ENCODE measurements at places on chromosomes 1 and 21.

GRCh38 chr1:77139389-77139788 is 79.8 kb downstream of the PIGK start:
- DNase-seq = no peak

- DNase-seq = peak; percentile 40
These were observed 302.0 kb downstream of the DUSP10 start for GRCh38 chr1:221439747-221440501.

DNA sequence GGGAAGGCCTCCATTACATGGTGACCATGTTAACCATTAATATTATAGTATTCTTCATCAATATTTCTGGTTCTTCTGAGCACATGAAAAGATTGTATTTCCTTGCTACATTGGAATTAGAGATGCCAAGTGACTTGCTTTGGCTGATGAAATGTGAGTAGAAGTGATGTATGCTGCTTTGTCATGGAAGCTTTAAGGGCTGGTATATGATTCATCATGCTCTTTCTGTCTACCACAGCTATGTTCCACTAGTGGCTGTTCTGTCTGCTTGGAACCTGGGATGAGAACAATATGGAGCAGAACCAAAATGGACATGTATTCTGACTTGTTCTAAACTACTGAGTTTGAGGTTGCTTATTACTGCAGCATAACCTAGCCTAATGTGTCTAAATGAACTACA is 163.3 kb downstream of the TM2D1 start:
- DNase-seq = no peak

- no peak for DNase-seq
These were observed 30.9 kb downstream of the PROX1 start for GRCh38 chr1:214018386-214019268.

DNA sequence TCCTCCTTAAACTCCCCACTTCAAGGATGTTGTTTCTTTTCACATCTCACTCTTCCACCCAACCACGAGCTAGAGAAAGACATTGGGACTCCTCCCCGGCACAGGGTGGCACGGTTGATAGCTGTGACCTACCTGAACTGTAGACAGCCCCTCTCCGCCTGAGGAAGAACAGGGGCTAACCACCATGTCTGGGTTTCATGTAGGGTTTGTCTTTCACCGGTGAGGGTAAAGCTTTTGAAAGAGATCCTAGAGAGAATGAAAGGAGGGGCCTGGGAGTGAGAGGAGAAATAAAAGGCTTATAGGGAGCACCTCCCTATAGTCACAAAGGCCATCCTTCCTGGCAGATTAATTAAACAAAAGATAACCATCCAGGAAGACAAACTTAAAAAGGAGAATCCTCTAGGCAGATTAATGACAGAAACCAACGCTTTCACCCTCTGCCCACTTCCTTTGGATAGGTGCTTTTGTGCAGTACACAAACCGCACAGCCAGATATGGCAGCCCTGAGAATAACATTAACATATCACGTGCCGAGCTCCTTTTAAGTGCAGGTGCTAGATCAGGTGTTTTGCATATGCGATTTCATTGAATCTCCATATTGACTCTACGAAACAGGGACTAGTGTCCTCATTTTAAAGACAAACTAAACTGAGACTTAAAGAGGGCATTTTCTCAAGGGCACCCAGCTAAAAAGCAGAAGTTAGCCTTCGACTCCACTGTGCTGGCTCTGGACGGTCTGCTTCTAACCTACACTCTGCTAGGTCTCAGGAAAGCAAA is 178.1 kb upstream of the RUNX1 start:
- DNase-seq = peak; percentile 70

- no peak for DNase-seq
These were observed 8.3 kb downstream of the ADAR start for GRCh38 chr1:154599658-154600057.

GRCh38 chr1:25553749-25554429 is 10.5 kb downstream of the LDLRAP1 start:
- DNase-seq = no peak

GRCh38 chr1:89600451-89601224 is 32.3 kb upstream of the LRRC8C start:
- no peak for DNase-seq

DNA sequence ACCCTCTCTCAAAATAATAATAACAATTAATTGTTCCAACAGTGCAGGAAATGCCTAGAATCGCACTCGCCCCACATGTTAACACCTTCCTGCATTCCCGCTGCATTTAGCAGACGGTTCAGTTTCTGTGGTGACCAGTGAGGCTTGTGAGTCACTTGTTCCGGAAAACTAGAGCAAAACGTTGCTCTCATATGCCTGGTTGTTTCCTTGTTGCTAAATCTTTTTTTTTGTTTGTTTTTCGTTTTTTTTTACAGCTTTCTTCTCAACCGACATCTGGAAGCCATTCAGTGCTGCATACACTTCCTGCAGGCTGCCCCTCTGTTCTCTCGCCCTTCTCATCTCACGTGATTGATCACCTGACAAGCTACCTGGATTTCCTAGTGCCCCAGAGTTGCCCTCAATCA is 56.9 kb upstream of the TMPRSS2 start:
- no peak for DNase-seq

DNA sequence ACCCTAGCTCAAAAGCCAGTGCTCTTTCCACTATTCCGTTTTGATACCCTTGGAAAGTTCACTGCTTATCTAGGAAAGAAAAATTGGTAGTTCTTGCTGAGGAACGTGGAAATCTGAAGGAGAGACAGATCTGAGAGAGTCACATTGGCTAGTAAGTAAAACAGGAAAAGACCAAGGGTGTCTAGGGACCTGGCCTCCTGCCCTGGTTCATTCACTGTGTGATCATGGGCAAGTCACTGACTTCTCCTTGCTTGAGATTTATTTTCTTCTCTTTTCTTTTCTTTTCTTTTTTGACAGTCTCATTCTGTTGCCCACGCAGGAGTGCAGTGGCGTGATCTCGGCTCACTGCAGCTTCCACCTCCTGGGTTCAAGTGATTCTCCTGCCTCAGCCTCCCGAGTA is 90.8 kb downstream of the NFIA start:
- no peak for DNase-seq

GRCh38 chr1:29519788-29520110 is 283.4 kb downstream of the PTPRU start:
- DNase-seq = no peak

- DNase-seq = no peak
These were observed 20.8 kb upstream of the LRRC3 start for GRCh38 chr21:44434568-44434925.
